ENCODE measurements at places on chromosomes 7 and 10. TPM values are rescaled to one million over a fixed set of nuclear protein-coding genes. Genes with fewer than 3 reads are reported as not detected.

FAM25A gene
- polyA plus RNA-seq = not detected

GHRHR gene
- polyA plus RNA-seq = not detected

ABCB4 gene
- polyA plus RNA-seq = not detected

CEP55 gene
- 21.7 TPM for polyA plus RNA-seq

CPXM2 gene
- polyA plus RNA-seq = 55.7 TPM

HNRNPF gene
- polyA plus RNA-seq = 194 TPM

NRG3 gene
- polyA plus RNA-seq = 0.72 TPM

PTF1A gene
- polyA plus RNA-seq = not detected

RAMP3 gene
- 48.6 TPM for polyA plus RNA-seq

PAPOLB gene
- polyA plus RNA-seq = 0.03 TPM

MINPP1 gene
- 15.1 TPM for polyA plus RNA-seq

All from small intestine (tissue), 16 donors.